Non-pigmented ciliary epithelial cell (primary cell): ENCODE measurements at places on chromosomes 2 and 18.

- DNase-seq = no peak
These were observed 1221.6 kb upstream of the NRXN1 start for GRCh38 chr2:52253416-52253980.

DNA sequence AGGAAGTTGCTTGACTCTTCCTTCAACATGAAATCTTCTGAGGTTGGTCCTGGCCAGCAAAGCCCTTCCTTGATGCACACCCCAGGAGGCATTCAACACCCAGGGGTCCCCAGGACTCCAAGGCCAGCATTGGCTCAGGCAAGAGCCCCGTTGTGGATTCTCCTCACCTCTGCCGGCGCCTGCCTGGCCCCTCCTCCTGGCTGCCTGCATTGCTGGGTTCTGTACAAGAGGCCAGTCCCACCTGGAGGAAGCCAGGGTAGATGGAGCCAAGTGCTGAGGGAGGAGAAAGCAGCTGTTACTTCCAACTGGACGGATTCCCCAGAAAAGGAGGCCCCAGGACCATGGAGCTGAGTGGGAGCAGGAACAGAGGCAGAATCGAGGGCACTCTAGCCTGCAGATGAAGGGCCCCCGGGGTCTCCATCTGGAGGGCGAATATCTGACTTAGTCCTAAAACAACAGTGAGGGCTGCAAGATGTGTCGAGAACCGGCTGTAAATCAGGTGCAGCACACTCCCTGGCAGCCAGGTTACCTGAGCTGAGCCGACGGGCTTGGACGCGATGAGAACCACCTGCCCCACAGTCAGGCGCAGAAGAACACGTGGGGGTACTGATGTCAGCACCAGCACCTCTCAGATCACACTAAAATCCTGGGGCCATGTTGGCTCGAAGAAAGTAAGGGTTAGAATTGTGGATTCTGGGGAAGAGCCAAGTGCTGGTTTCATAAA, 399.6 kb upstream of the SALL3 start:
- no peak for DNase-seq

DNA sequence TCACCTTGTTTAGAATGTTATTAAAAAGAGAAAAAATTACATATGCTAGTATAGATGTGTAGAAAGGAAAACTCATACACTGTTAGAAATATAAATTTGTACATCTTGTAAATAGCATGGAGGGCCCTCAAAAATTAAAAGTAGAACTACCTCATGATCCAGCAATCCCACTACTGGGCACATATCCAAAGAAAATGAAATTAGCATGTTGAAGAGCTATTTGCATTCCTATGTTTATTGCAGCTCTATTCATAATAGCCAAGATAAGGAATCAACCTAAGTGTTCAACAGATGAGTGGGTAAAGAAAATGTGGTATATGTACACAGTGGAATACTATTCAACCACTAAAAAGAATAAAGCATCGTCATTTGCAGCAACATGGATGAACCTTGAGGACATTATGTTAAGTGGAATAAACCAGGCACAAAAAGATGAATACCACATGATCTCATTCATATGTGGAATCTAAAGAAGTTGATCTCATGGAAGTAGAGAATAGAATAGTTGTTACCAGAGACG, 251.5 kb upstream of the THUMPD2 start:
- no peak for DNase-seq

- DNase-seq = peak; percentile 98
These were observed 21.4 kb upstream of the MLPH start for GRCh38 chr2:237465515-237466148.

DNA sequence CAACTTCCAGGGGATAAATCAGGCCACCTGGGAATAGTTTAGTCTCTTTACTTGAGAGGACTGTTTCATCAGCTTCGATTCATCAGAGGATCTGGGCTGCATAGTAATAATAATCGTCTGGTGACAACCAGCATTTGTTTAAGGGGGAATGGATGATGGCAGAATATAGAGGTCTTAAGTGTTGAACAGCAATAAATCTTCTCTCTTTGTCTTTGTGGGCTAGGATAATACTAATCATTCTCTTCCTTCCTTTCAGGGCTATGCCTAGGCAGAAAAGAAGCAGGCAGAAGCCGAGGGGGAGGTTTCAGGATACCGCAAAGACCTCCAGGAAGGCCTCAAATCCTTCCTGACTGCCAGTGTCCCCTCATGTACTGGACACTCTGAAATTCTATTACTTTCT, 150.4 kb upstream of the GAREM1 start:
- DNase-seq = no peak

DNA sequence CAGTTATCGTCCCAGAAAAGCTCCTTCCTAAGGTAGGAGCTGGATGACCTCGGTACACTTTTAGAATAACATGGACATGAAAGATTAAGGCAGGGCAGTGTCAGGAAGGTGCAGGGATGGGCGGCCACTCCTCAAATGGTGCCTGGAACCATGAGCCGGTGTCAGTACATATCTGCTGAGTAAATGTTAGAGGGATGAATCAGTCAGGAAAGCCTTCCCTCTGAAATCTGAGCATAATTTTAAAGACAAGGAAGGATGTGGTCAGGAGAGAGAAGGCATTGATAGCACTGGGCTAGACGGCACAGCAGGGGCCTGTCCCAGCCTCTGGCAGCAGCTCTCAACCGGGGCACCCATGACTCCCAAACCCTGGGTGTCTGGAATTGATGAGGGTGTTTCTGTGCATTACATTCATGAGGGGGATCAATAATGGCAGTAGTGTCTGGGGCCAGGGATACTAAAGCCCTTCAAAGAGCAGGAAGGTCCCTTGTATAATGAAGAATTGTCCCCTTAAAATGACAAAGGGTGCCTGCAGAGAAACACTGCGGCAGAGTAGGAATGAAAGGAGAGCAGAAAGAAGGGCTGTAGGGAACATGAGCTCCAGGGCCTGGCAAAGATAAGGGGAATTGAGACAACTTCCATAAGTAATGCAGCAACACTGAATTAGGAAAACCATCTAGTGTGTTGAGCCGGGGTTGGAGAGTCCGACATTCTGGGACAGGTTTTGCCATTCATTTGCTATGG, 162.3 kb upstream of the REV1 start:
- peak; percentile 55 for DNase-seq

DNA sequence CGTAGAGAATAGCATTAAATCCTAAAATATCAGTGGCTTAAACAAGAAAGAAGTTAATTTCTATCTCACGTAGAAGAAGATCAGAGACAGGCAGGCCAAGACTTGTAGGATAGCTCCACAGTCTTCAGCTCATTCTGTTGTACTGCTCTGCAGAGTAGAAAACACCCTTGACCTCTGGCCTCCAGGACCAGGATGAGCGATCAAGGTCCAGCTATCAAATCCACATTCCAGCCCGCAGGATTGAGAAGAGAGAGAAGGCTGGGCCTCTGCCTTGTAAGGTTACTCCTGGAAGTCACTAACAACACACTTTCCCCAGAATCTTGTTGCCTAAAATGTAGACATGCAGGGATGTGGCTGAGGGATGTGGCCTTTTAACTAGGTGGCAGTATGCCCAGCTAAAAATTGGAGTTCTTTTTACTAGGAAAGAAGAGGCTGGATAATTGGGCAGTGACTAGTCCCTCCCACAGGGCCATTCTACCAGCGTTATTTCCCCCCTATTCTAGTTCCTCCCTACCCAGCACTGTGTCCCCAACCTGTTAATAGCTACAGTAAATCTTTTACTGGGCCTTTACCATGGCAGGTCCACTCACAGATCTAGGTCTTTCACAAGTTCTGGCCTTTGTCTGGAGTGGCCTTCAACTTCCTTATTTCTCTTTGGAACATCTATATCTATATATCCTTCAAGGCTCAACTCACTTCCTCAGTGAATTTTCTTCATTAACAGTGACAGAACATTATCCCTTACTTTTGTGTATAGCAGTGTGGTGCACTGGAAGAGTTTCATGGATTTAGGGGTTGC, 165.0 kb downstream of the DIS3L2 start:
- no peak for DNase-seq

GRCh38 chr2:156199588-156199987, 132.9 kb downstream of the NR4A2 start:
- no peak for DNase-seq

DNA sequence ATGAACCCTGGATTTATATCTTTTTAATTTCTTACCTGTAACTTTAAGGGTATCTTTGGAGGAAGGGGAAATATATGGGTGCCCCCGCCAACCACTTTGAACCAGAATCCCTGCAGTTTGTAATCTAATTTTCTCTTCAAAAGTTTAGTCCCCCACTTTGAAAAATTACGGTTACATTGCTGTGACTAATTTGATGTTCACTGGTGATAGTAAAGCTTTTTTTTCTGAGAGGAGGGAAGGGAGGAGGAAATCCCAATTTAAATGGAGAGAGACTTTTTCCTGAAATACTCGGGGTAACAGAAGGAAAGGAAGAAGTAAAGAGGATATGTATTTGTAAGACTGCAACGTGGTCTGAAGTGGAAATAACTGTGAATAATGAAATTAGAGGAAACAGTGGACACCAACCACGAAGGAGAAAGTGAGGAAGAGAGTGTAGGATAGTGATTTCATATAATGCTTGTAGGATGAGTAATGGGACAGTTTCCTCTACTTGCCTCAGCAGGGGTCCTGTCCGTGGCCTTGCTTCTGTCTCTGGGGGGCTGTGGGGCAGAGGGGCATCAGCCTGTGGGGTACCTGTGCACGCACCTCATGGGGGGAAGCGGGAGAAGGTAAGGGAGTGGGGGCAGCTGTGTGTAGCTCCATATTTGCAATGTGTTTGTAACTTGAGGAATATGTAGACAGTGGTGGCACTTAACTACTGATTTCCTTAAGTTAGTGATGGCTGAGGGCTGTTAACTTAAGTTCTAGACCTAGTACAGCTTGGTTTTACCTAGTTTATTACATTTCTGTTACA, 161.1 kb downstream of the LTBP1 start:
- DNase-seq = no peak
